Dorsolateral prefrontal cortex (tissue), 122 donors: ENCODE measurements at places on chromosomes 7 and 10.

- no peak for DNase-seq
Observed at GRCh38 chr10:119367841-119368549, 160.6 kb downstream of the GRK5 start.

DNA sequence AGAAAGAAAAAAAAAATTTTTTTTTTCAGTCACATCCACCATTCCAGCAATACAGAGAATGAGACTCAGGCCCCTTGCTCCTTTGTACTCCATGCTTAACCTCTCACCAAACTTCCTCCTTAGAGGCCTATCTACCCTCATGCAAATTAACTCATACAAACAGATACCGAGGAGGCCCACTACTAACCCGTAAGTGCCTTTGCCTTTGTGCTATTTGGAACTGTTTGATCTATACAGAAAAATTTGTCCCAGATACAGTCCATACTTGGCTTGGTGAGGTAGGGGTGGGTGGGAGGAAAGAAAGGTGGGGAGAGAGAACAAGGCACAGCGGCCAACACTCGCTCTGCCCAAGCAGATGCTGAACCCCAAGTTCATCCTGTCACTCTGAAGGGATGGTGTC is 87.8 kb upstream of the DUSP5 start:
- no peak for DNase-seq

DNA sequence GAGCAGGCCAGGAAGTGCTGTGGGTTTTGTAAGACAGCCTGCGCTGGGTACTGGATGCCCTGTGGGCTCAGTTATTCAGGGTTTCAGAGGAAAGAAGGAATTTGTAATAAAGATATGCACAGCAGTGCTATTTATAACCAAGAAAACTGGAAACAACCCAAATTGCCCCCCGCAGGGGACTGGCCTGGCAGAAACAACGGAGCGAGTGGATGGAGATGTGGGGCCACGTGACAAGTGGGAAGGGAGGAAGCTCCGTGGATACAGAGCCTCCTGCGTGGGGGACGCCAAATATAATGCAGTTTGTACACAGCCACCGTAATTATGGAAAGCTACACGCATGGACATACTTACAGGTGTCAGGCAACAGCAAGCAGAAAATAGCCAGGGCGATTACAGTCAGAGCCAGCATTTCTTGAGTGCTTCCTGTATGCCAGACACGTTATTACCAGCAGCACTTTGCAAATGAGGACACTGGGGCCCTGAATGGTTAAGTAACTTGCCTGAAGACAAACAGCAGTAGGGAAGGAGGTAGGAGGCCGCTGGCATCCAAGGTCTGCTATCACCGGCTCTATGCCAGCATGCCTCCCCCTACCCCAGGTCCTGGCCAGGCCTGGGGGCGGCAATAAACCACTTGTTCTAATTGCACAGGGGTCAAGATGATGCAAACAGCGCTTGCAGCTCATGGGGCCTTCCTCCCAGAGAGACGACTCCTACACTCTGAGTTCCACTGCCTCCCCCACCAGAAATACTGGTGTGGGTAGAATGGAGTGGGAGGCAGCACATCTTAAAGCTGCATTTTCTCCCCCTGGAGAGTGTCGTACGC is 8.7 kb upstream of the CAMK2B start:
- DNase-seq = peak; percentile 59

DNA sequence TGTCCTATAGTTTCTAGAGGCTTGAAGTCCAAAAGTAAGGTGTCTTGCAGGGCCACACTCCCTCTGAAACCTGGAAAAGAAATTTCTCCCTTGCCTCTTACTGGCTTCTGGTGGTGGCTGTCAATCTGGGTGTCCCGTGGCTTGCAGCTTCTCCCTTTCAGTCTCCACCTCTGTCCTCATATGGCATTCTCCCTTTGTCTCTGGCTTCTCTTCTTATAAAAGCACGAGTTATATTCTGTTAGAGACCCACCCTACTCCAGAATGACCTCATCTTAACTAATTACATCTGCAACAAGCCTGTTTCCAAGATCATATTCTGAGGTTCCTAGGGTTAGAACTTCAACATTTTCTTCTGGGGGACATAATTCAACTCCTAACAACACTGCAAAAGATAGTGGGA is 3.4 kb upstream of the GLI3 start:
- no peak for DNase-seq

- DNase-seq = no peak
Observed at GRCh38 chr7:127047521-127047920, 205.2 kb downstream of the GRM8 start.

DNA sequence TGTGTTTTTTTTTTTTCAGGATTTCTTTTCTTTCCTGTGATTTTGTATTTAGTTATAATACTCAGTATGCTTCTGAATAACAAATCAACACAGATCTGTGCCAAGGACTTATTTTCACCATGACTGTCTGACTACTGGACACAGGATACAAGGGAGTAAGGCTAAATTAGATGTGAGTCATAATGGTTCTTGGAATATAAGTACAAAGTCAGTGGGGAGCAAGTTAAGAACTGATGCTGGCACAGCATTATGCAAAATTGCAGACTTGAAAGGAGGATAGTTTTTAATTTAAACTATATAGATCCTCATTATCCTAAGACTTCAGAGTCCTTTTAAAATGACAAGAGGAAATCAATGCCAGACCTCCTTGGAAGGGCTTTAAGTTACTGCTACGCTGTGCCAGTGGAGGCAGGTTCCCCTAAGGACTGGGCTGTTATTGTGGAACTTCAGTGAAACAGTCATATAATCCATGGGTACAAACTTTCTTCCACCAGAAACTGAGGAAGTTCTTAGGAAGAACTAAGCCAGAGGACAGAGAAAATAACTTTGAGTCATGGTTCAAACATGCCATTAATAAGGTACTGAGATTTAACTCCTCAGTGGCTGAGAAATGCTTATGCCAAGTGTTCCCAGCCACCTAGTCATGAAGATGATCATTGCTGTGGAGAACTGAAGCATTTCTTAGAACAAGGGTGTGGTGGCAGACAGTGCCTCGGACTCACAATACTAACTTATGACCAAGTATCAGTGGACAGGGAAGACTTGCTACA is 531.2 kb downstream of the HTR7 start:
- DNase-seq = no peak

GRCh38 chr7:145378197-145378596 is 542.3 kb upstream of the TPK1 start:
- no peak for DNase-seq

DNA sequence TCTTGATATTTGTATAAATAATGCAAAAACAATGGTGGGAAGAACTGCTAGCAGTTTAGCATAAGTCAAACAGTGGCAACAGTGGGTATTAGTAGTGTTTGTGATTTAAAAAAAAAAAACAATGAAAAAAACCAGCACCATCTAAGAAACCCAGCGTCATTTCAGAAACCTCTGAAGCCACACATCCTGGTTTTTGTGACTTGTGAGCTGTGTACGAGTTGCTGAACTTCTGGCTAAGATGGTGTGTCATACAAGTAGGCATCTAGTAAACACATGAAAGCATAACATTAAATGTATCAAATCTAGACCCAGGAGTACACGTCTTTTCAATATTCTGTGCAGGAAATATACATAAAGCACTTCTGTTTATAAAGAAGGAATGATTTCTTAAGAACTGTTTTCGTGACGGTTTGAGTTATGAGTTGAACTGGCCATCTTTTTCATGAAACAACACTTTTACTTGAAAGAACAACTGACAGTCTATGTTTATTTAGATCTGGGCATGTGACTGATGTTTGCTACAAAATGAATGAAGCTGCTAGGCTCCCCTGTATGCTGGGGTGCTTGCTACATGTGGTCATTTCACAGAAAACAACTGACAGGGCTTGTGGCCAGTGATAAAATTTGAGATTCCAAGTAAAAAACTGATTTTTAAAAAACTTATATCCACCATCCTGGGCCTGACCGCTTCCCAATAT is 143.5 kb downstream of the PIP4K2A start:
- DNase-seq = no peak

GRCh38 chr10:118116715-118117449 is 70.1 kb upstream of the RAB11FIP2 start:
- DNase-seq = no peak

DNA sequence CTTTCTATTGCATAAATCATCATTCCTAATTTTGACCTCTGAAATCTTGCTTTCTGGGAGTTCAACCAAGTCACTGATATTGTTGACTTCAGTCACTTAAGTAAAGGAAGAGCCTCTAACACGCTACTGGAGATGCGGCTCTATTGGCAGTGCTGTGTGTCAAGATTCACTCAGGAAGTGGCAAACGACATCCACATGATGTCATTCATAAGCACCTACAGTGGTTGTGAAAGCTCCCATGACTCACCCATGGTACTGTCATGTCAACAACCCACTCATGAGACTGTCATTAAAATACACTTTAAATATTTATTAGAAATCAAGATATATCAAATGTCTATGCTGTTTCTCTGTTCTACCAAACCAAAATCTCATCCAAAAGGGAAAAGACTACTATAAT is 52.5 kb upstream of the LHFPL3 start:
- DNase-seq = no peak

- DNase-seq = no peak
Observed at GRCh38 chr10:129792141-129792540, 171.9 kb downstream of the EBF3 start.

- no peak for DNase-seq
Observed at GRCh38 chr7:21867816-21868575, 77.7 kb downstream of the CDCA7L start.

- DNase-seq = no peak
Observed at GRCh38 chr7:35777121-35777520, 23.7 kb upstream of the SEPTIN7 start.

DNA sequence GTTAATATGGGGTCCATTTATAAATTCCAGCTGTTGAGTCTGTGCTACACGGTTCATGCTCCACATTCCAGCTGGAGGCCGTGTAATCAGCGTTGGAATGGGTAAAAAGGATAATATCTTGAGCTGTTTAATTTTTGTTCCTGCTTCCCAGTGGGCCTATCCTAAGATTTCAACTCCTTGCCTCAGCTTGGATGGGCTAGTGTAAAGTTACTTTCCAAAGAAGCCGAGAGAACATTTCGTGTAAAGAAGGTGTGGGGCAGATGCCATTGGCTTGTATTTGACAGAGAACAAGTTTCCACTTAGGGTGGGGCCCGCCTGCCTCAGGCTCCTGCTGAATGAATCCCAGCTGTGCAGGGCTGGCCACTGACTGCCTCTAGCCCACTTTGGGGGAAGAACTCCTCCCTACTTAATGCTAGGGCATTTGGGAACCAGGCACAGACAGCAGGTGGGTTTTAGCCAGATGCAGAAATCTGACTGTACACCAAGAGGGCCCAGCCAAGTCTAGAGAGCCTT is 125.9 kb upstream of the LYZL2 start:
- no peak for DNase-seq

GRCh38 chr7:10121631-10122030 is 852.0 kb upstream of the PHF14 start:
- DNase-seq = no peak

DNA sequence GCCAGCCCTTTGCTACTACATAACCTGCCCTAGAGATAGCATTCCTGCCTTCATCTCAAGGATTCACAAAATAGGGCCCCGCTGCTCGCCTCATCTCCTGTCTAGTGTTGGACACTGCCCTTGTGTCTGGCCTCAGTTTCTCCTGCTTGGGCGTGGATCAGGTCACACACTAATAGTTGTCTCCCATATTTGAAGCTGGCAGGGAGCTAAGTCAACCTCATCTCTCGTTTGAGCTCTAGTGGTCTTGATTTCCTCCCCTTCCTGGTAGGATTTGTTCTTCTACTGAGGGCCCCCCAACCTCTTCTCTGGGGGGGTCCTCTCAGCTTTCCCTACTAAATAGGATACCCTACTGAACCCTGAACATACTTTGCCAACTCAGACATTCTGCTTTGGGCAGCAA is 42.2 kb downstream of the ADCYAP1R1 start:
- peak; percentile 8 for DNase-seq

DNA sequence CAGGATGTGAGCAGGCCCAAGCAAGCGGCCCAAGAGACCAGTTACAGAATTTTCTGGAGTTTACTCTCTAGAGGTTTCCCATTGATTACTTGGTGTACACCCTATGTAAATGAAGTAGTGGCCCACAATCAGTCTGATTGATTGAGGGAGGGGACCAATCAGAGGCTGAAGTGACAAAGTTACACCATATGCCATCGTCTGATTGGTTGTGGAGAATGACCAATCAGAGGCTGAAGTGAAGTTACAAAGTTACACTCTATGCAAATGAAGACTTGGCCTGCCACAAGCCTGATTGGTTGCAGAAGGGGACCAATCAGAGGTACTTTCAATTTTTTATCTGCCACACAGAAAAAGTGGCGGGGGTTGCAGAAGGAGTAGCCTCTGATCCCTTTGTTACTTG is 83.7 kb downstream of the KIF20B start:
- DNase-seq = no peak

DNA sequence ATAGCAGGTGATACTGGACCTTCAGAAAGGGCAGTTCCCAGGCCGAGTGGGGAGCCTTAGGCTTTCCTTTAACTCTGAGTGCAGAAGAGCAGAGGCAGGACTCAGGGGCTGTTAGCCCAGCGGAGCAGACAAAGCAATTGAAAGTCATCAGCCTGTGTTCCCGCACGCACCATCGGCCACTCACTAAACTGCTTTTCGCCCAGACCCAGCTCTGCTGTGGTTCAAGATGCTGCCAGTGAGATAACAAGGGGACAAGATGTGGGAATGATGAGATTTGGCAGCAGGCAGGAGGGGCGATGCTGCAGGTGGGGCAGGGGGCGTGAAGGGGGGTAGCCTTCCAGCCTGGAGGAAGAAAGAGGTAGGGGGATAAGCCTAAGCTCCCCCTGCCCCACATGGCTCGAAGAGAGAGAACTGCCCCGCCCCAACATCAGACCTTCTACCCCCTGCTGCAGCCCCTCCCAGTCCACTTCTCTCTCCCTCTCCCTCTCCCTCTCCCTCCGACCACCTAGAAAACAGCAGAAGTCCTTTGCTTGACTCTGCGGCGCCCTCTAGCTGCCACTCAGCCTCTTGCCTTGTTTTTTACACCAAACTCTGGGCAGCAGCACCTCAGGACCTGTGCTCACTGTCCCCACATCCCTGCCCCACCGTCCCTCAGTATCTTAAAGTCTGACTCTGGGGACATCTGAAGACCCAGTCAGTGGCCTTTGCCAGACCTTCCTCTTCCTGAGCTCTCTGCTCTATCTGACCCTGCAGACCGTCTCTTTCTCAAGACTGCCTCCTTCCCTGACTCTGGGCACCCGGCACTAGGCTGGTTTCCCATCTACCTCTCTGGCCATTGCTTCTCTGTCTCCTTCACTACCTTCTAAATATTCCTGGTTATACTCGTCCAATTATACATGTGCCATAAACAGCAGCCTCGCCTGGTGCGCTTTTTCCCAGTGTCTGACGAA is 110.5 kb downstream of the C10orf105 start:
- peak; percentile 89 for DNase-seq

DNA sequence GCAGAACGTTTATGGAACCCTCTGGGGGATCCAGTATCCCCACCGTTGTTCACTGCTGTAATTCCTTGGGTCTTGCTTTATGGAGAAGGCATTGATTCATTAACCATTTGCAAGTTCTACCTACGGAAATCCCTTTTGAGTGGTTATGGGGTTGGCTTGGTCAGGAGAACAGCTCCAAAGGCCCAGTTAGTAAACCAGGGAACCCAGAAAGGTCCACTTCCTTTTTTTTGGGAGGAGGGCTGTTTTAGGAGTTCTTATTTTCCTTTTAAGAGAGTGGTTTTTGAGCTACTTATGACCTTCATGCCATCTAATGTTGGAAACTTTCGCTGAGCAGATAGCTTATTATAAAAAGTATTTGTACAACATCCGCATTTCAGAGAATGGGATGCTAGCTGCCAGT is 1.3 kb downstream of the POR start:
- DNase-seq = no peak
